ENCODE measurements at places on chromosomes 3 and 15.

DNA sequence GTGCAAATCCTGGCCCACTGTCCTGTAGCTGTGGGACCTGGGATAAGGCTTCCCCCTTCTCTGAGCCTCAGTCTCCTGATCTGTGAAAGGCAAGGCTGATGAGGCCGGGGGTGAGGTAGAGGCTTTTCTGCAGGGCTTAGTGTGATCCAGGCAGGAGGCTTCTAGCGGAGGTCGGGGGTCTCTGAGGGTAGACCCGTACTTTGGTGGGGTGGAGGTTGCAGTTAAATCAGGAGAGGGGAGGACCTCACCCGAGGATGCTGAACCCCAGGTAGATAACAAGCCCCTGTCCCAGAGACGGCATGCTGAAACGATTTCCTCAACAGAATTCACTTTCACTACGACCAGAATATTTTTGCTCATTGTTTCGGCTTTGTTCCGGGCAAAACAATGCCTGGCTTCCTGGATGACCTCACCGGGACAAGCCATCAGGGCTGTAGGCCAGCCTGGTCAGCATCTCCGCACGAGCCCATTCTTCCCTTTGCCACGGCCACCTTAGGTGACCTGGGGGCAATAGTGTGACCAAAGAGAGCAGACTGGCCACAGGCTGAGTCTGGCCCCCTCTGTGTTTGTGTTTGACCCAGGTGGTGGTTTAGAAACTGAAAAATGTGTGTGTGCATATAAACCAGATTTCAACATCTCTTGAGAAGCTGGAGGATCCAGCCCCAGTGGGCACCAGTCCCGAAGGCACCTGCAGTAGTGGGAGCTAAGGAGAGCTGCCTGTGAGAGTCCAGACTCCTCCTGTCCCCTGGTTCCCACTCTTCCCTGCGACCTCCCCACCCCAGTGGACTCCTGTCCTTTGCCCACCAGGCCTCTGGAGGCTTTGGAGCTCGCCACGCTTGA lies 33.0 kb downstream of the SLC6A6 start:
- DNase-seq, result no peak

- no peak for DNase-seq
Measured at GRCh38 chr3:14156201-14156600, 22.2 kb downstream of the XPC start.

GRCh38 chr15:93185796-93186195 lies 96.8 kb upstream of the RGMA start:
- DNase-seq, result no peak

GRCh38 chr3:3799173-3800079 lies at the start of gene LRRN1:
Gene LRRN1 (plus strand): TSS chr3:3799431. CDS start chr3:3844642, 45,211 bp downstream.
- DNase-seq, result peak; percentile 9

DNA sequence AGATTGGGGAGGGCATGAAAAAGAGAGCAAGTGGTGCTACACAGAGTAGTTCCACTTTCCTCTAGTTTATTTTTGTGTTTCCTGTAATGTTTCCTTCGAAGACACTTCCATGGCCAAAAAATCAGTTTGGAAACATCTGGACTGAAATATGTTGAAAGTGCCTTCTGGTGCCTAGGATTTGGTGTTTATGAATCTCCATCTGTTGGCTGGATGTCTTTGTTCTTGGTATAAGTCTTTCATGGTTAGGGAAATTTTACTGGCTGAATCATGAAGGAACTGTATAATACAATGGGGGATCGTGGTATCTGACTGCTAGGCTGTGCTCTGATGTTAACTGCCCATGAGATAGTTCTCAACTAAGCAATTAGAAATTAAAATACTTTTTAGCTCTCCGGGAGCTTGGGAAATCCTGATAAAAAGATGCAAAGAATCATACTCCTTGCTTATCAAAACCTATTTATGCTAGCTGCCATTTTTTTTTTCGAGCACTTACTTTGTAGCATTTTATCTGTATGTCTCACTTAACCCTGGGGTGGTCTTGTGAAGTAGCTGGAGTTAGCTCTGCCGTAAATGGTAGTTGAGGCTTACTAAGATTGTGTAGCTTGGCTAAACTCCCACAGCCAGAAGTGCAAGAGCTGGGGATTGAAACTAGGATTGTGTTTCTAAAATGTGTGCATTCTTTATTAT lies 21.9 kb downstream of the AKAP13 start:
- no peak for DNase-seq

- DNase-seq, result no peak
Measured at GRCh38 chr3:43870844-43871626, 180.3 kb downstream of the ABHD5 start.

DNA sequence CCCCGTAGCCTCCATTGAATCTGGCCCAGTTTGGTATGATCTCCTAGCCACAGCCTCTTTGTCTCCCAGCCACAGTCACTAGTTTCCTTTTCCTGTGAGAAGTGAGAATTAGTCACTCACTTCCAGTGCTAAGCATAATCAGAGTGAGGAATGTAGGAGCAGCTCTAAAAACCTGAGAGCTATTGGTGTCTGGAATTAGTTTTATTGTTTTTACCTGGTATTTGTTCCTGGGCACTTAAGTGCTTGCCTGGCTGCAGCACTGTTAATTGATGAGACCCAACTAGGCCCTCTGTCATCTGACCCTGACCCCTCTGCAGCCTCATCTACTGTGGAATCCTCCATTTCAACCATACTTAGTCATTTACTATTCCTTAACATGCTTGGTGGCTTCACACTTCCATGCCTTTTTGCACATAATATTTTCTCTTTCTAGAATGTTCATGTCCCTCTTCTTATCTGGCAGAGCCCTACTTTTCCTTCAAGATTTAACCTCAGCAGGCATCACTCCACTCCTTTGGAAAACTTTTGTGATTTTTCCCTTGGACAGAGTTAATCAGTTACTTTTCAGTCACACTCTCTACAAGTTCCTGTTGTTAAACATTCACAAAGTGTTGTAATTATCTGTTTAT lies 48.8 kb downstream of the PDE8A start:
- DNase-seq, result no peak

DNA sequence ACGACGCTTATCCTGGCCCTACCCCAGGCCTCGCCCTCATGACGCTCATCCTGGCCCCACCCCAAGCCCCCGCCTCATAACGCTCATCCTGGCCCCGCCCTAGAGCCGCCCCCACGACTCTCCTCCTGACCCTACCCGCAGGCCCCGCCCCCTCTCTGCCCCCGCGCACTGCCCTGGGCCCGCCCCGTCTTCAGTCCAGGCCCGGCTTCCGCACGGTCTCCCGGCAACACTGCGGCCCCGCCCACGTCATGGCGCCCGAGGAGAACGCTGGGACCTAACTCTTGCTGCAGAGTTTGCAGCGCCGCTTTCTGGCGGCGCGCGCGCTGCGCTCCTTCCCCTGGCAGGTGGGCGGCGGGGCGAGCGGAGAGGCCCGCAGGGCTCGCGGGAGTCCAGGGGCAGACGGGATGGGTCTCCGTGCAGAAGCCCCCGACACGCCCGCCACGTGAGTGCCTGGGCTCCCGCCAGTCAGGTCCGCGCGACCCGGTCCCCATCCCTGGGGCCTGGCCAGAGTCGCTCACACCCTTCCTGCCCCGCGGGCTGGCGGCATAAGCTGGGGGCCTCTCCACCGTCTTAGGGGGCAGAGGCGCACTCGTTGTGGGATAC lies 52.5 kb upstream of the ROPN1B start:
- DNase-seq, result peak; percentile 94

DNA sequence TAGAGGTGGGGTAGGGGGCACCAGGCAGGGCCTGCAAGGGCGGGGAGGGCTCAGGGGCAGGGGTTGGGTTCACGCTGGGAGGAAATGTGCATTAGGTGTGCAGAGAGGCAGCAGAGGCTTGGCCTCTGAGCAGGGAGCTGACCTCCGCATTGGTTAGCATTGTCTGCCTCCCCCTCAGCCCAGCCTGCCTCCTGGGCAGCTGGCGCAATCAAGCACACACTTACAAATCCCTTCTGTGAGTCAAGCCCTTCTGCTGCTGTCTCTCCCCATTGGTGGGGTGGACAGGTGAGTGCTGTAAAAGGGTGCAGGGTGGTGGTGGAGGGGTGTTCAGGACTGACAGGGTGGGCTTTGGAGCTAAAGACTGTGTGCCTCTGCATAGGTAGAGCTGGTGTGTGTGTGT lies 9.3 kb downstream of the LOXL1 start:
- no peak for DNase-seq

DNA sequence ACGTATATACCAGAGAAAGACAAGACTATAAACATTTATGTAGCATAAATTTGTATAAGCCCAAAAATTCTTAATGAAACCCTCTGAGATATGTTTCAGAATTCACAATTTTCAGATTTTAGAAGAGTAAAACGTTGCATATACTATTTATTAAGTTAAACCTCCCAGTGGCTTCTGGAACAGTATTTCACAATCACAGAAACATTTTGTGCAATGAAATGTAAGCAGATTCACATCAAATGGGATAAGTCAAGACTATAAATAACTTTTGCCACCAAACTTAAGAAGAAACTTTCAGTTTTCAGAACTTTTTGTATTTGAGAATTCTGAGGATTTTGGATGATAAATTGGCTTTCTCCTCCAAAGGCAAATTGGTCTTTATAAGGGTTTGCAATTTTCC lies 9.2 kb downstream of the SLTM start:
- no peak for DNase-seq

GRCh38 chr3:167729591-167729990 lies 5.1 kb downstream of the PDCD10 start:
- DNase-seq, result no peak

GRCh38 chr3:122691195-122691594 lies 10.6 kb downstream of the PARP14 start:
- DNase-seq, result no peak
